NCI-H2107 (cell line): ENCODE measurements at places on chromosomes 4 and X.

DNA sequence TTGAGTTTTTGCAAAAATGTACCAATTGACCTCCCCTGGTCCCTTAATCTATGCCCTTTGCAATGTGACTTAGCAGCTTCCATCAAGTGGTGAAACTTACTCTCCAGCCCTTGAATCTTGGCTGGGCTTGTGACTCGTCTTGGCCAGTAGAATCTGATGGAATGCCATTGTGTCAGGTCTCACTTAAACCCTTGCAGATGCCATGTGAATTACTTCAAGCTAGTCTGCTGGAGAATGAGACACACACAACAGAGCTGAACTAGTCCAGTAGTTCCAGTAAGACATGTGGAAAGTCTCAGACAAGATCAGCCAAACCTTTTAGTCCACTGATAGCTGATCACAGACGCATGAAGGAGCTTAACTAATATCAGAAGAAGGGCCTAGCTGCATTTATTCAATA, 567.8 kb upstream of the CPEB2 start:
- no peak for DNase-seq

GRCh38 chr4:183252959-183253358, 67.1 kb downstream of the CLDN22 start:
- DNase-seq, result no peak

GRCh38 chrX:131066237-131066636, 8.1 kb downstream of the ARHGAP36 start:
- DNase-seq, result no peak

GRCh38 chr4:577499-578450, 1.7 kb upstream of the TMEM271 start:
- DNase-seq, result no peak

- DNase-seq, result no peak
Measured at GRCh38 chrX:14941301-14941700, 68.1 kb downstream of the MOSPD2 start.

GRCh38 chrX:35919536-35920309, at the start of gene CFAP47:
Gene CFAP47, plus strand, starts transcription at chrX:35919734. Its CDS starts 66 bp downstream, at chrX:35919800.
- DNase-seq, result no peak

GRCh38 chrX:139448996-139449395, 81.5 kb upstream of the F9 start:
- no peak for DNase-seq

- no peak for DNase-seq
Measured at GRCh38 chrX:146186540-146186939, 368.9 kb downstream of the SLITRK2 start.

DNA sequence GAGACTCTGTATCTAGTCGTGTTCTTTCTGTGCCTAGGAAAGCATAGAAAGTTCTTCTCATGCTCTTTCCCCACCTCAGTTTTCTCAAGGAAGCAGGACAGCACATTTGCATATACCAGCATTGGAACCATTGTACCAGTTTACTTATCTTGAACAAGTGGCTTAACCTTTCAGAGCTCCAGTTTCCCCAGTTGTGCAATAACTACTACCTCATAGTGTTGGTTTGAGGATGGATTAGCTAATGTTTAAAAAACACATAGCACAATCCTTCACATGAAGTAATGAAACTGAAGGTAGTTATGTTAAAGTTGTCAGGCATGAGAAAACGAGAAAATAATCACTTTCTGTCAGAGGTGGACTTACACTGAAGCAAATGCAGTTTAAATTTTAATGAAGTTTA, 92.2 kb upstream of the H2AZ1 start:
- no peak for DNase-seq

DNA sequence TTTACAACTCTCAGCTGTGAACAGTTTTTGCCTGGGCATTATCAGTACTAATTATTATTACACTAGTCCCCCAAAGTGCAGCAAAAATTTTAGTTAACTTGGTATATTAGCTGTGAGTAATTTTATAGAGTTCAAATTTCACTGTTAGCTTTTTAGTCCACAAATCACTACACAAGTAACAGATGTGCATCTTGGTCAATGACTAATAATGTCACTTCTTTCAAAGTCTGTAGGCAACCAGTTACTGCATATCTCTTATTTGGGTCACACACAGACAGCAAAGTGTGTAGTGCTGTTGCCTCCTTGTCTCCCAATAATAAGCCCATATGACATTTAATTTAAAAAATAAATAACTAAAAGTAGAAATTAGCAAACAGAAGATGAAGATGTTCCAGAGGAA, 159.9 kb downstream of the SCFD2 start:
- no peak for DNase-seq

GRCh38 chr4:21879187-21879586, 69.4 kb downstream of the KCNIP4 start:
- no peak for DNase-seq

- DNase-seq, result no peak
Measured at GRCh38 chr4:15913631-15913970, 24.9 kb downstream of the FGFBP1 start.

DNA sequence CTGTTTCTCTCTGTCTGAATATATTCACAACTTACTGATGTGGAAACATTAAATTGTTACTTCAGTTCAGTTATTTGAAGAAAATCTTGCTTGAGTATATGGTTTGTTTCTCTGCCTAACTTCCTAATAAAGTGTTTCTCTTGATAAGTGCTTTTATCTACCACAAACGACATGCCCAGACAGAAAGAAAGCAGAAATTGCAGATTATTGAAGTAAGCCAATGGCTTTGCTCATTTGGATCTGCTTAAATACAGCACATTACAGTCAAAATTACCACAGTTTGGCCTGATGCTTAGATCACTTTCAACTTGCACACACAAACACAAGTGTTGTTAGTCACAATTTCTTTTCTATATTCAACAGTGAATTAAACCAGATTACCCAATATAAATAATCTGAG, 68.0 kb downstream of the ATOH1 start:
- DNase-seq, result no peak

- no peak for DNase-seq
Measured at GRCh38 chr4:41363384-41363981, 106.8 kb downstream of the UCHL1 start.

DNA sequence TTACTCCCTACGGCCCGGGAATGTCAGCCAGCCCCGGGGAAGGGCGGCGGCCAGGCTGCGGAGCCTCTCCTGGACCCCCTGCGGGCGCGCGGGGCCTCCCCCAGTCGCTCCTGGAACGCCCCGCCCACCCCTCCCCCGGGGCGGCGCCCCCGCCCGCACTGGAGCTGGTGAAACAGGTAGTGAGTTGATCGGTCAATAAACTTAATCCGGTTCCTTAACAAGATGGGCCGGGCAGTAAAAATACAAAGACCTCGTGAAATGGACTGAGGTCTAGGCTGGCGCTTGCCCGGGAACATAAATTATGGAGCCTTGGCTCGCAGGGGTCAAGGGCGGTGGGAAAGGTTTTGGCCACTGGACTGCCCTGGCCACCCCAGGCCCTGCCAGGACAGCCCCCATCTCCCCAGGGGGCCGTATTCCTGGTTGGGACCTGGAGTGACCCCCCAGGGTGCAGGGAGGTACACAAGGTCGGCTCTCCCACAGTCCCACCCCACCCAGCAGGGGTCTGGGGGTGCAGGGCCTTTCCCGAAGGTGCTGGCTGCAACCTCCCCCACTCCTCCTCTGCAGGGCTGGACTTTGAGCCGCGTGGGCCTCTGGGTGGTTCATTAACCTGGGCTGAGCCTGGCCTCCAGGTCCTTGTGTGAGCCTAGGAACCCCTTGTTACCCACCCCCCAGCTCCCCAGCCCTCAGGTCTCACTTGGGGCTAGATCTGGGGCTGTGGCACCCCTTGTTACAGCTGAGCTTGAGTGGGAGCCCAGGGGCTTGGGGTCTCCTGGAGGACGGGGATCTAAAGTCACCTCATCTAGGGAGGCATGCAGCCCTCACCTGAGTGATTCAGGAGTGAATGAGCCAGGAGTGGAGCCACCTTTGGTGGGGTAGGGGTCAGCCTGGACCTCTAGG, 2.5 kb downstream of the FGFR3 start:
- no peak for DNase-seq

DNA sequence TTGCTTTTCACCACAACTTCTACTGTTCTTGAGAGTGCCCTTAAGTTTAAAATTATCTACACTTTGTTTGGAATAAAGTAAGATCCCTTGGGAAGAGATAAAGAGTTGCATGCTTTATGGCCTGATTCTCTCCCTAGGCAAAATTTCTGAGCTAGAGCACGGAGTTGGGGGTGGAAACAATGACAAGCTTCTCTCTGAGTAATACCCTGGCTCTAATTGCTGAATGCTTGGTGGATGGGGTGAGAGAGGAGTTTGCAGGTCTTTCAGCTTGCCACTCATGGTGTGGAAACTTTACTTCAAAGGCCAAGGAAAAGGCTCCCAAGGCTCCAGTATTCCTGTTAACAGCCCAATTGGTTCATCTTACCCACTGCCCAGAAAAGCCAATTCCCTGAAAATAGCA, 26.1 kb upstream of the PRDM8 start:
- DNase-seq, result no peak

GRCh38 chrX:151336809-151337208, 60.2 kb upstream of the VMA21 start:
- DNase-seq, result no peak

GRCh38 chr4:83392562-83392961, 57.9 kb upstream of the HPSE start:
- DNase-seq, result no peak

DNA sequence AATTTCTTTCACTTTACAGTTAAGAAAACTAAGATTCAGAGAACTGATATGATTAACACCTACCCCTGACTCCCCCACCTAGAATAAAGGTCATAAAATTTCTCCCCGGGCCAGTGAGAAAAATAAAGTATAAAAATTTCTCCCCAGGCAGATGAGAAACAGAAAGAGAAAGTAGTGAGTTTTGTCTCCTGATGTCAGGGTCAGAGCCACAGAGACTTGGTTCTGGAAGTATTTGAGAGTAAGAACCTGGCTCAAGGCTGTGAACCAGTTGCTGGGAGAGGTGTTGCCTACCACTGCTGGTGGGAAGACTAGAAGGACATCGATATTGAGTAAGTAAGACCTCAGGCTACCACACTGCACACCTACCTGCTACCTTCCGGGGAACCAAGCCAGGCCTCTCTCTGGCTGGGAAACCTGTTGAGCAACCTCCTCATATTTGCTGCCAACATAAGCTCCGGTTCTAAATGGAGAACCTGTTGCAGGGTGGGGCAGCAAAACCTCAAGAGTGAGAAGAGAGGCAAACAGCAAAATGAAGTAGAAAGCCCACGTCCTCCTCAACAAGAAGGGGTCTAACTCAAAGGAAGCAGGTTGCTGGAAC, 104.2 kb upstream of the PUDP start:
- DNase-seq, result no peak

DNA sequence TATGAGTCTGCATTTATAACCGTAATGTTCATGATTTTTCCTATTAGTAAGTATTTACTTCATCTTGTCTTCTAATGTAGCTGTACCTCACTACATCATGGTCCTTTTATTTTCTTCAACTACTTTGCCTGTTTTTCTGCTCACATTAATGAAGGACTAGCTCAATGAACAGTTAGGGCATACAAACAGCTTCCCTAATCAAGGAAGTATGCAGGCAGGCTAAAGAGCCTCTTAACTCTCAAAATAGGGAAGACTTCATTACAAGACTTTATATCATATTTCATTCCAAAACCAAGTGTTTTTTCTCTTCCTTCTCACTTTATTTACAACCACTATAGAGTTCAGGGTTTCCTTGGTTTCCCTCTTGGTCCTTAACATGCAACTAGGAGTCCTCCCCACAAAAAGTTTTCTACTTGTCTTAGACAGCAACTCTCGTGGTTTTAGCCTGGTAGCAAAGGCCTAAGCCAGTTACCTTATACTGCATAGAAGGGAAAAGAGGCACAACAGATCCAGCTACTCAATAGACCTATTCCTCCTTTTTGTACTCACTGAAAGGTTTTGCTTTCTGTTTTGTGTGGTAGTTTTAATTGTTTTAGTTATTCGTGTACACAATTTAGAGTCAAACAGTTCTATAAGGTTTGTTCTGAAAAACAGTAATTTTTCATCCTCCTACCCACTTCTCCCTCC, 40.8 kb downstream of the SMIM14 start:
- DNase-seq, result no peak

GRCh38 chrX:152878976-152879755, 18.7 kb upstream of the ZNF185 start:
- DNase-seq, result no peak

DNA sequence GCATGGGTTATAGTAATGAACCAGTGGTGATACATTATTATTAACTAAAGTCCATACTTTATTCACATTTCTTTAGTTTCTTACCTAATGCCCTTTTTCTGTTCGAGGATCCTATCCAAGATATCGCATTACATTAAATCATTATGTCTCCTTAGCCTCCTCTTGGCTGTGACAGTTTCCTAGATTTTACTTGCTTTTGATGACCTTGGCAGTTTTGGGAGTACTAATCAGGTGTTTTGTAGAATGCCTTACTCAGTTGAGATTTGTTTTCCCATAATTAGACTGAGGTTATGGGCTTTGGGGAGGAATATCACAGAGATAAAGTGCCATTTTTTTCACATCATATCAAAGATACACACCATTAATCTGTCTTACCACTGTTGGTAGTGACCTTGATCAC, 5.0 kb downstream of the KLHL5 start:
- DNase-seq, result no peak
